ENCODE measurements at places on chromosomes 7 and 10.
A peak's percentile ranks its signal among the peaks of the same experiment; 100 is the strongest.

DNA sequence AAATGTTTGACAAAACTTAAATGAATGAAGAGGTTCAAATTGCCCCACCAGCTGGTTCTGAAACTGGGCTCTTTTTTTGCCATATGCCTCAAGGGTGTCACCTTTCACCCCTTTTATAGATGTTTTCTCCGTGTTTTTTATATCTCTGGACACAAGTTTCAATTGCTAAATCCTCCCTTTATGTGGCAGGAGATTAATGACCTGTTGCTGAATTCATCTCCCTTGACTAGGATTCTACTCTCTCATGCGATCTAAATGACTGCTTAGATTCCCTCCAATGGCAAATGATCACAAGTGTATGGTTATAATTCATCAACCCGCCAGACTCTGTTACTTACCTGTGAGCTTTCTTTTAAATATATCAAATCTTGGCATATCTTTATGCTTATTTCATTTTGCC is 677.0 kb upstream of the POT1 start:
- DNase-seq: no peak

DNA sequence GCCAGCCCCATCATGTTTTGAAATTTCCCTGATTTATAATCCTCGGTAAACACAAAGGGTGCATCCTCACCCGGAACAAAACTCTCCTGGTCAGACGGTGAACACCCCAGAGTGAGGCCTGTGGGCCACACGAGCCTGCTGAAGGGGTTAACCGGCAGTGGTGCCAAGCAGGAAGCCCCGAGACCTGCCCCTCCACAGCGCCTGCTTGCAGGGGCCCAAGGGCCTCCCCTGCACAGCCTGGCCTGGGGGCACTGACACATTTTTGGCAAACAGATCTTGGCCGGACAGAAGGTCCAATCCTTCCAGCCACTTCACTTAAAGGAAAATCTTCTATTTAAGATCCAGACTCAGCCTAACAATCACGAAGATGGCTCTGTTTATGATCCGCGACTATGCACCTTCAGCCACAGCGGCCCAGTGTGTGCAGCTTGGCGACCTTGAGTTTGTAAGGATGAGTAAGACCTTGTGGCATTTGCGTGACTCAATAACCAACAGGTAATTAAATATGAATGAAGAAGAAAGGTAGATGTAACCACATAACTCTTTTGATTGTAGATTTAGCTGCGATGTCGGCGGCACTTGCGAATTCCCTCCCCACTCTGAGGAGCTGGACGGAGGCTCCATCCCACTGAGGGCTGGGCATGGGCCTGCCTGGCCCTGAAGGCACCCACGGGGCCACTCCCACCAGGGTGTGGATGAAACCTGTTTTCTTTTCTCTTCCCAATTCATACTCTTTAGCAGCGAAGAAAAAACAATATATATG is 328.2 kb downstream of the DNAJB6 start:
- DNase-seq: no peak

- peak; percentile 17 for DNase-seq
Measured at GRCh38 chr7:1192171-1192676, 32.2 kb upstream of the ZFAND2A start.

DNA sequence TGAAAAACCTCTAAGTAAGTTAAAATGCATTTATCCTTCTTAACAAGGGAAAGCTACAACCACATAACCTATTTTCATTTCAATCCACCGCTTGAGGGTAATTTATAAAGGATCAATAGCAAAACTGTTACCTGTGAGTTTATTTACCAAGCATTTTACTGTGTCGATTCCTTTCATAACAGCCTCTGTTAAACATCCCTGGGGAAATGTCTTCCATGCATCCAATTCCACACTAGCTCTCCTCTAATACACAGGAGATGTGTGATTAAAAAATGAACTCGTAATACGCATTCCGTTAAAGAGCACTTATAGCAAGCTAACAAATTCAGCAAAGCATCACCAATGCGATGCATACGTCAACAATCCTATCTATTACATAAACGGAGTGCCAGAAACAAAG is 185.7 kb downstream of the SFMBT2 start:
- DNase-seq: no peak

DNA sequence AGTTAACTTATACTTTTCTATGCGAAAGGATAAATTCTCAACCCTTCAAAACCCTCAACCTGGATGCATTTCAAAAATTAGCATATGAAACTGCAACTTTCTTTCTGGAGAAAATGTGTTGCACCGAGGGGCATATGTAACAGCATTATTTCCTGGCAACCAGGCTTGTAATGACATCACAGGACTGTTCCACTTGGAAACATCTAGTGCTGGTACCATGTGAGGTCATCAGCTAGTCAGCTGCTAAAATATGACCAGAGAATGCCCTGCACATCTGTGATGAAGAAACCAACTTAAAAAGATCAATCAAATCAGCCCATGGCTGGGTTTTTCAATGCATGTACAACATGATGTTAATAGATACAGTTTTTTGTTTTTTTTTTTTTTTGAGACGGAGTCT is 40.0 kb downstream of the FGFR2 start:
- no peak for DNase-seq

- peak; percentile 37 for DNase-seq
Measured at GRCh38 chr7:28573059-28573553, 160.8 kb downstream of the CREB5 start.

GRCh38 chr7:94913391-94913790 is 6.0 kb downstream of the PPP1R9A start:
- no peak for DNase-seq

GRCh38 chr7:149097088-149097487 is 6.6 kb upstream of the ZNF786 start:
- DNase-seq: peak; percentile 70

DNA sequence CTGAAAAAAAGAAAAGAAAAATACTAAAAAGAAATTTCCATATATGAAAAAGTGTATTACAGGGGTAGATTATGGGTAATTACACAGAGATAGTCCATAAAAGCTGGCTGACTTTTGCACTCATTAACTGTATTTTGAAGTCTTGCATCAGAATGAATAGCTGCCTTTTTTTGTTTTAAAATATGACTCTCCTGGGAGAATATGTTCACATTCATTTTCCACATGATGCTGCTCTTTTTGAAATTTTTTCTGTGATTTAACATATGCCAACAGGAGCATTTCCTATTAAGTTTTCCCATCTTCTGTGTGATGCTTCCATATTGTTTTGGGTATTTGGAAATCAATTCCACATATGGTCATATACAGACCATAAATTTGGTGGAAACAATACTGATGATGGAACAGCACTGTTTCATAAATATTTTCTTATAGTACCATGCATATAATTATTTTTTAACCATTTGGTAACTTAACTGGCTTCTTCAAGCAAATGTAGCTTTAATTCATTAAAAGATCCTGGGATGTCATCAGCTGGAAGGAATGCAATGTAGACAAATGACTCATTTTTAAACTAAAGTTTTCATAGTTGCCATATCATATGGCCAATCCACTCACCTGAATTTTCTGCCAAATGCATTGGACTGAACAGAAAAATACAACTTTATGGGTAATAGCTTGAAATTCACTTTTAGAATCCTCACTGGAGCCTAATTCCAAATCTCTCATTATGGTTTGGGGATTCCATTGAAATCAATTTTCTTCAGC is 313.9 kb upstream of the GLI3 start:
- DNase-seq: no peak

DNA sequence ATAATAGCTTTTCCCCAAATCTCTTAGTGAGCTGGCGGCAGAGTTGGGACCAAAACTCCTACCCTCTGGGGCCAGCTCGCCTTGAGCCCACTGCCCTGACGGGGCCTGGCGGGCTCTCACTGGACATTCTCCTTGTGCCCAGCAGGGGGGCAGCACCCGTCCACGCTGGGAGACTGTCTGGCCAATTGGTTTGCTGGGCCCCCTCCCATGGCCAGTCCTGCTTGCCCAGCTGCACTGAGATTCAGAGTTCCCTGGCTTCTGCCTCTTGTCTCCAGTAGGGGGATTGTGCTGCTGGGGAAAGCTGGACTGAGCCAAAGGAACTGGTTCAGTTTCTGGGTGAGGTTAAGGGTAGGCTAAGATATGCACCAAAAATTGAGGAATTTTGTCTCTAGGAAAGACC is 59.8 kb downstream of the RAMP3 start:
- DNase-seq: no peak

GRCh38 chr7:100166317-100166940 is 2.0 kb downstream of the GAL3ST4 start:
- no peak for DNase-seq

DNA sequence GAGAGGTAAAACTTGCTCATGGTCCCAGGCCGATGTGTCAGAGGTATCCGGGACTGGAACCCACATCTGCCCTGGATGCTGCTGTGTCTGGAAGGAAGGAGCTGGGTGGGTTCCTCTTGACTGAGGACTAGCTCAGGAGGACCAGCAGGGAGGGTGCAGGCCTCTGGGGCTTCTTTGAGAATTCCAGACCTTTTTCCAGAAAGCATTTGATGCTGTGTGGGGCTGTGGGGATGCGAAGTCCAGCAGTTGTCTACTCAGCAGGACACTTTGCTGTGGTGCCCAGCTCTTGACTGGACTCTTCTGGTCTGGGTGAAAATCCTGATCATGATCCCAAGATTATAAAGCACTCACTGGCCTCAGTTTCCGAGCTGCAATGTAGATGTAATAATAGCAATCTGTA is 1.7 kb downstream of the RAMP3 start:
- no peak for DNase-seq

- DNase-seq: no peak
Measured at GRCh38 chr10:12649012-12649584, 299.8 kb downstream of the CAMK1D start.

GRCh38 chr7:29844559-29844958 is 38.3 kb downstream of the WIPF3 start:
- no peak for DNase-seq

- DNase-seq: no peak
Measured at GRCh38 chr7:32958046-32959025, 1.1 kb downstream of the FKBP9 start.

GRCh38 chr7:6260291-6261187 is 11.9 kb downstream of the CYTH3 start:
- DNase-seq: no peak

DNA sequence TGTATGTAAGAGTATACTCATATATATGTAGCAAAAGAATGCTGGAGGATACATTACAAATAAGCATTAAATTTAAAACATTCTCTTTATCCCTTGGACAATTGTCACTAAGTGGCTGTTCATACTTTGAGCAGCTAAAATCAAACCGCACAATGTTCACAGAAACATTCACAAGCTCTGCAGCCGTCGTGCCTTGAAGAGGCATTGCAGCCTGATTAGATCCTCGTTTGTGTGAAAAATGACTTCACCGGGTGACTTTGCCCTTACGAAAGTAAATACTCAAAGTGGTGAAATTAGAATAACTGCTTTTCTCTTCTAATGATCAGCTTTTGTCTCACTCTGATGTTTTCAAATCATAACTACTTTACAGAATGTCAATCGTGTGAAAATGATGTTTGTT is 319.0 kb downstream of the GFRA1 start:
- DNase-seq: no peak

DNA sequence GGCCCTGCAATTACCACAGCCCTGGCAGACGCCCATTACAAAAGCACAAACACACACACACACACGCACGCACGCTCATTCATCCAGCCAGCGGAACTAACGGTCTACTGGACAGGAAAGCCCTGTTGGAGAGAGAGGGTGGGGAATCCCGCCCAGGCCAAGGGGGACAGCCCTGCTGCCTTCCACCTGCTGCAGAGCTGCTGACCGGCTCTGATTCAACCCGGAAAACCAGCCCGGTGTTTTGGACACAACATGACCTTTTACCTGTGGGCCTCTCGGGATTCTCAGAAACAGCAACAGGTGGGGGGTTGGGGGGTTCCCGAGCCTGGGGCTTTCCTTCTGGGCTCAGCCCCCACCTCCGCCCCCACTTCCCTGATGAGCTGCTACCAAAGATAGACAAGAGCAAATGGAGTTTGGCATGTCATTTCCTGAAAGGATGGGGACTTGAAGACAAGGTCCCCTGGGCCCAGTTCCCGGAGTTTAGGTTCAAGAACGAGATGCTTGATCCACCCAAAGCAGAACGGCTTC is 18.5 kb upstream of the SERPINE1 start:
- peak; percentile 69 for DNase-seq

DNA sequence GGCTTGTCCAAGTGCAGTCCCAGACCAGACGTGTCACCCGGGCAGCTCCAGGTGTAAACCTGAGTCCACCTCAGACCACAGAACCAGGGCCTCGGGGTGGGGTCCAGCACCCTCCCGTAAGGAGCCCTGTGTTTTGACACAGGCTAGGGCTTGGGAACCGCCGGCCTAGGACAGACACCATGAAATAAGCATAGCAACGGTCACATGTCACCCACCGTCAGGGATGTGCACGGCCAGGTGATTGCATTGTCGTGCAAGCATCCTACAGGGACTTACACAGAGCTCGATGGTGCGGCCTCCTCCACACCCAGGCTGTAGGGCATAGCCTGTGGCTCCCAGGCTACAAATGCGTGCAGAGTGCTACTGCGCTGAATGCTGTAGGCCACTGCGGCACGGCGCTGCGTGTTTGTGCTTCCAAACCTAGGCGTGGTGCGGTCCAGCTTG is 10.6 kb downstream of the ZFAND2A start:
- no peak for DNase-seq

- no peak for DNase-seq
Measured at GRCh38 chr7:44325811-44326241, 432 bp upstream of the CAMK2B start.

DNA sequence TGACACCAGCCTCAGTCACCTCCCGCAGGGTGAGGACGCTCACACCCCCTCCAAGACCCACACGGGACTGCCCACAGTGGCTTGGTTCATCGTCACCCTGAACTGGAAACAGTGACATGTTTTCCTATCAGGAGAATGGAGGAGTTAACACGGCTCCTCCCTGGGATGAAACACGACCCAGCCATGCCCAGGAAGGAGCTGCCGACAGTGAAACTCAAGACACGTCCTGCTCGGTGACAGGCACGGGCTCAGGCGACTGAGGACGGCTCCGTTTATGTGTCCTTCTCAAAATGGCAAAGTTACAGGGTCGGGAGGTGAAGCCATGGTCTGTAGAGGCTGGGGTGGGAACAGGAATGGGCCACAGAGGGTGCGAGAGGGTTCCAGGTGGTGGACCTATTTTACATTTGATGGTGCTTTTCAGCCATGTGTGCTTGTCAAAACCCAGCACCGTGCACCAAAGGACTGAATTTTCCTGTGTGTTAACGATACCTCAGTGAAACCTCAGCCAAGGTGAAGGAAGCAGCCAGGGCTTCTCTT is 272.4 kb downstream of the ADARB2 start:
- DNase-seq: no peak

GRCh38 chr7:98346515-98347069 is 54.3 kb downstream of the BAIAP2L1 start:
- DNase-seq: no peak

DNA sequence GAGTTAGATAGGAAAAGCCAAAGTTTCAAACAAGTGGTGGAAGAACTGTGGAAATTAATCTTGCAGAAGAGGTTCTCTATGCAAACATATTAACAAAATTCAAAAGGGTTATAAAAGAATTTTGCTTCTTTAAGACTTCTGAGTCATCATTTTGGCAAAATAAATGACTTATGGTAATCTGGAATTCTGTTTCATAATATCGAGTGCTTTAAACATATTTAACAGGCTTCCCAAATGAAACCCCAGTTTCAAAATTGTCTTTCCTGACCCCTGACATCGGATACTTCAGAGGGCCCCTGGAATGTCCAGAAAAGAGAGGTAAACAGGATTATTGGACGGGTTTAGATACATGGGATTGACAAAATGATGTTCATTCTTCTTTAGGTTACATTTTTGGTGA is 444.6 kb downstream of the HTR7 start:
- DNase-seq: no peak

GRCh38 chr10:68586606-68587305 is 26.6 kb downstream of the TET1 start:
- no peak for DNase-seq
